Esophagus mucosa (tissue), 1 donor: ENCODE measurements at places on chromosomes 5 and 9. TPM values are rescaled to one million over a fixed set of nuclear protein-coding genes. Genes with fewer than 3 reads are reported as not detected.

Gene PRRT1B
- not detected for total RNA-seq

Gene UAP1L1
- 4.9 TPM for total RNA-seq

Gene SH2D3C
- 1.9 TPM for total RNA-seq

Gene CAPSL
- total RNA-seq = not detected

Gene SNCAIP
- total RNA-seq = 2.3 TPM

Gene C1QTNF2
- total RNA-seq = 0.20 TPM

Gene TEK
- 1.9 TPM for total RNA-seq

Gene SH3RF2
- total RNA-seq = 49.8 TPM

Gene LPAR1
- 7.5 TPM for total RNA-seq

Gene MYORG
- 5.4 TPM for total RNA-seq

Gene NRARP
- 20.4 TPM for total RNA-seq

Gene SPINK1
- total RNA-seq = not detected

Gene FAXDC2
- total RNA-seq = 2.9 TPM

Gene FST
- 2.7 TPM for total RNA-seq

Gene PCDHGA9
- total RNA-seq = 3.1 TPM

Gene NEK6
- total RNA-seq = 11.0 TPM

Gene MYMK
- total RNA-seq = not detected

Gene SPZ1
- not detected for total RNA-seq

Gene CEP78
- total RNA-seq = 11.8 TPM

Gene PCDHGB4
- total RNA-seq = 2.8 TPM

Gene OTP
- not detected for total RNA-seq

Gene IFT74
- 7.4 TPM for total RNA-seq

Gene MARVELD2
- 25.7 TPM for total RNA-seq

Gene CTNND2
- not detected for total RNA-seq

Gene CARD9
- total RNA-seq = 0.80 TPM

Gene SMIM15
- 54.7 TPM for total RNA-seq

Gene PCDHGA3
- 0.76 TPM for total RNA-seq

Gene IRX1
- total RNA-seq = 1.1 TPM

Gene ARAP3
- total RNA-seq = 3.3 TPM

Gene GPR151
- not detected for total RNA-seq

Gene PCDHB12
- total RNA-seq = 0.72 TPM

Gene IL3
- total RNA-seq = not detected

Gene SLC6A7
- total RNA-seq = not detected

Gene GOLM1
- total RNA-seq = 3.7 TPM

Gene PAPPA
- 9.4 TPM for total RNA-seq

Gene DBN1
- 27.2 TPM for total RNA-seq

Gene PCDHGB3
- 0.76 TPM for total RNA-seq

Gene SLC9A3
- 1.6 TPM for total RNA-seq

Gene PCDHA9
- total RNA-seq = 0.04 TPM

Gene GABRA6
- not detected for total RNA-seq

Gene LCN2
- 525 TPM for total RNA-seq

Gene CCDC127
- total RNA-seq = 1.6 TPM

Gene C5
- total RNA-seq = 3.1 TPM

Gene SH3GL2
- total RNA-seq = not detected

Gene FOXD4L5
- total RNA-seq = not detected

Gene IFNA21
- not detected for total RNA-seq

Gene ARL15
- 10.1 TPM for total RNA-seq

Gene SCAI
- 3.0 TPM for total RNA-seq

Gene C5orf46
- total RNA-seq = 0.36 TPM
